Lower lobe of right lung (tissue), 2 donors: ENCODE measurements at places on chromosomes 2 and 18. TPM values are rescaled to one million over a fixed set of nuclear protein-coding genes. Genes with fewer than 3 reads are reported as not detected.
A peak's percentile ranks its signal among the peaks of the same experiment; 100 is the strongest.

DNA sequence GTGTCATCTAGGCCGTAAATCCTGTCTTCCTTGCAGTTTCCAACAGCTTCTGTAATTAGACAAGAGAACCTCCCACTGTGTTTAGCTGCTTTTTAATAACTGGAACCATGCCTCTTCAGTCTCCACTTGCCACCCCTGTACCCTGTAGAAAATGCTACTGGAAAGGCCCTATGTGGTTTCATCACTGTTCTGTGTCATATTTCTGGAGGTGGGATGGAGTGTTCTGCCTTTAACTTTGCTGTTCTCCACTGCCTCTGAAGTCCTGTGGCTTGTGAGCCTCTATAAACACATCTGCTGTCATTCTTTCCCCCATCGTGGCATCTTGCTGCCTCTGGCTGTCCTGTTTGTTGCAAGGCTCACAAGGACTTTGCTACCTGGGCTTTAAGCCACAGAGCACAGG, 17.9 kb downstream of the MGAT5 start:
- no peaks in the 10 kb centered on the region for H3K4me1 ChIP-seq
- no peak for DNase-seq
- no peaks in the 10 kb centered on the region for H3K27me3 ChIP-seq
- H3K27ac ChIP-seq: no peak overlapping the region
- peaks cover 17% of the 10 kb centered on the region for H3K36me3 ChIP-seq

GRCh38 chr2:23681356-23682140, 245.4 kb downstream of the ATAD2B start:
- H3K4me1 ChIP-seq: no peaks in the 10 kb centered on the region
- no peak overlapping the region for H3K4me3 ChIP-seq
- no peak overlapping the region for H3K27ac ChIP-seq
- DNase-seq: no peak
- H3K27me3 ChIP-seq: no peaks in the 10 kb centered on the region

GRCh38 chr2:54956111-54956627, 94.1 kb downstream of the RTN4 start:
- H3K27ac ChIP-seq: peak overlapping the region; percentile 60
- no peak for DNase-seq
- H3K4me3 ChIP-seq: no peak overlapping the region
- H3K36me3 ChIP-seq: no peaks in the 10 kb centered on the region
- peaks cover 10% of the 10 kb centered on the region for H3K4me1 ChIP-seq
- no peaks in the 10 kb centered on the region for H3K27me3 ChIP-seq

- no peak overlapping the region for H3K4me3 ChIP-seq
- H3K27me3 ChIP-seq: no peaks in the 10 kb centered on the region
- no peak for DNase-seq
- H3K36me3 ChIP-seq: peaks cover 20% of the 10 kb centered on the region
Measured at GRCh38 chr2:173229086-173229485, 125.6 kb upstream of the CDCA7 start.

Gene PJVK
- 3.0 TPM for total RNA-seq

Gene CASP10
- 26.7 TPM for total RNA-seq
